ENCODE measurements at places on chromosomes 4 and X.

DNA sequence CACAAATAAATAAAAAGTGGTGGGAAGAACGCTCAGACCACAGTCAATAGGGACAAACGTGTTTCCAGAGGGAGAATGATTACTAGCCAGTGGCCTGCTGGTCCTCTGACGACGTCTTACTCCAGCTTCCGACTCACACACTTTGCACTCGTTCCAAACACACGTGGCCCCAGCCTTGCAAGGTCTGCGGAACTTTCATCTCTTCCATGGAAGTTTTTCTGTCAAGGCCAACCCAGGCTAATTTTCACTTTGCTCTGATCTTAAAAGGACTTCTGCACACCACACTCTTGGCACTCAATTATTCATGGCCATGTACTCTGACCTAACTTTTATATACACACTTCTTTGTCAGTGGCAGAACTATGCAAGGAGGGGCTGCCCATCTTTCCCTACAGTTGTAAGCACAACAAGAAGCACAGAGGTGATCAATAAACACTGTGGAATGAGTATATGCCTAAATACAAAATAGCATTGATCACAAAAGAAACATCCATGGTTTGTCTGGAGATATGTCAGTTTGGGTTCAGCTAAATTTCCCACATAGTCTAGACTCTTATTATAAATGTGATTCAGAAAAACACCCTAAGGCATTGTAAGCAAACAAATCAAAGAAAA, 69.4 kb downstream of the STX18 start:
- no peak for DNase-seq

DNA sequence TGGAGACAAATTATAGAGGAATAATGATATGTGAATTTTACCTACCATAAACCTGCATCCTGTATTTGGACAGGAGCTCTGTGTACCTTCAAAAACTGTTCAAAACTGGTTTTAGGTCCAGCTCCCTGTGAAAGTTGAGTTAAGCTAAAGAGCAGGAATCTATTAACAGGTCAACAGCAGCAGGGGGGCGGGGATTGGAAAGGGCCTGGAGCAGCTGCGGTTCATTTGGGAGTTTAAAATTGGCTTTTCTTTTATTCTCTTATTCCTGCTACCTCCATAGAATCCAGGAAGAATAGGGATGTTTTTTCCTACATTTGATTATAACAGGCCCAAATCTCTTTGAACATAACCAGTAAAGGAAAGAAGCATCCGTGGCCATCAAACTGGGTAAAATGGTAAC, 23.8 kb downstream of the SHROOM3 start:
- DNase-seq, result no peak

- no peak for DNase-seq
These were observed 38.3 kb downstream of the SHROOM2 start for GRCh38 chrX:9824554-9824953.

DNA sequence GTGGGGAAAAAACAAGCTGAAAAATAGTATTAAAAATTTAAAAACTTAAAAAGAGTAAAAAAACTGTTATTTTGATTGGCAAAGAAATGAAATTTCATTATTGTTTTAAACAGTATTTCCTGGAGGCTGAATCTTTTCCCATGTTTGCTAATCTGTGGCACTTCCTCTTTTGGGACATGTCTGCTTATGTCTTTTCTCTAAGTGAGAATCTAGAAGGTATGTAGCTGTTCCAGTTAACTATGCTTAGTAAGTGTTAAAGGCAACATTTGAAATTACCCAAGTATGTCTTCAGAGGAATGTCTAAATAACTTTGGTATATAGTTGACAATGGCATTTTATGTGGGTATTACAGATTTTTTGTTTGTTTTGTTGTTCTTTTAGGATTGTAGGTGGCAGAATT, 81.6 kb upstream of the TBC1D9 start:
- no peak for DNase-seq

- no peak for DNase-seq
These were observed 1.1 kb downstream of the LGI2 start for GRCh38 chr4:25029479-25030276.

DNA sequence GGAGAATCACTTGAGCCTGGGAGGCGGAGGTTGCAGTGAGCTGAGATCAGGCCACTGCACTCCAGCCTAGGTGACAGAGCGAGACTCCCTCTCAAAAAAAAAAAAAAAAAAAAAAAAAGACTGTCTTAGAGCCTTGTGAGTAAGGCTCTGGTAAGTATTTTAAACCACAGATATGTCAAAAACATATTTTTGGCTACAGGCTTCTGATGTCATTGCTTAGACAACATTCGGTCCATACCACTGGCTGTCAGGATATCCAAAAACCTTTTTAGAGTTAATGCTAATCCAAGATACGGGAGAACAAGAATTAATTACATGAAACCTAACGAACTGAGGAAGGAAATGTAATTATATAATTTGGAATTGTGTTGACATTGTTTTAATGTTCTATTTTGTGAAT, 999.5 kb upstream of the PABPC4L start:
- DNase-seq, result no peak

DNA sequence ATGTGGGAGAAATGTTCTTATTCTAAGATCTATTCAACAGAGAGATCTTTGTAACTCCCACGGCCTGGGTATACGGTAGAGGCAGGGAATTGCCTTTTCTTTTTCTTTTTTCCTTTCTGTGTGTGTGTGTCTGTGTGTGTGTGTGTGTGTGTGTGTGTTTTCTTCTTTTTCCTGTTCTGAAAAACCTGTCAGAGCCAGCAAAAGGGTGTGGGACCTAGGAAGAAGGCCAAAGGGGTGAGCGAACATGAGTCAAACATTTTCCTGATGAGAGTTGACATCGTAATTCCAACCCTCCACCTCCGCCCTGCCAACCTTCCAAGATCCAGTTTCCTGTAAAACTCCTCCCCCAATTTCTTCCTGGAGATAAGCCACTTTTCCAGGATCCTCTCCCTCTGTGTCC, 2.8 kb upstream of the CHIC2 start:
- no peak for DNase-seq

DNA sequence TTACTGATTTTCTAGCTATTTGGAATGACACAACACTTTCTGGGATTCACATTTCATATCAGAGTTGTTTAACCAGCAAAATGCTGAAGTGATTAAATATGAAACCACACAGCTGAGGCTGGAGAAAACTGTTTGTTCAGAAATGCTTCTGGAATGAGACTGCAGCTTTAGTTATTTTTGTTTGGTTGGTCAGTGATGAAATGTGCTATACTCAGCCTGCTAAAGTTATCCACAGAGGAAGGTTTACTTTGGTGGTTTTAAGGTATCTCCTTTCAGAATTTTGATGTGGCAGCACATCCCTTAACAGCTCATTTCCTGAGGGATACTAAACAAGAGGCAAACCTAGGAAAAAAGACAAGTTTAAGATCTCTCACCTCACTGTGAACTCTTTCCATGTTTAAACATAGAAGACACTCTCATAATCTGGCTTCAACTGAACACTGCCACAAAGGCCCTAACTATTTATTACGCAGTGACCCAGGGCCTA, 106.6 kb upstream of the PDE5A start:
- no peak for DNase-seq

All from T1000 (cell line).